Colonic mucosa (tissue), 4 donors: ENCODE measurements at places on chromosomes 4 and X. TPM values are rescaled to one million over a fixed set of nuclear protein-coding genes. Genes with fewer than 3 reads are reported as not detected.

Gene GPRASP1
- 3.7 TPM for total RNA-seq

Gene CCDC110
- total RNA-seq: 3.6 TPM

Gene HMGN5
- total RNA-seq: 6.1 TPM

Gene RBMXL3
- not detected for total RNA-seq

Gene CXorf49B
- not detected for total RNA-seq

Gene SPANXA1
- total RNA-seq: not detected

Gene MED14
- 59.1 TPM for total RNA-seq

Gene TLR1
- 1.2 TPM for total RNA-seq

Gene PWWP3B
- total RNA-seq: 0.27 TPM

Gene SLC25A4
- 44.6 TPM for total RNA-seq

Gene GPR78
- not detected for total RNA-seq

Gene GYG2
- 22.0 TPM for total RNA-seq

Gene CFAP99
- total RNA-seq: 0.32 TPM

Gene ENPEP
- 0.27 TPM for total RNA-seq

Gene FHDC1
- 14.0 TPM for total RNA-seq

Gene CLIC2
- 9.1 TPM for total RNA-seq

Gene NHSL2
- total RNA-seq: 1.0 TPM
